GM13976 (cell line): ENCODE measurements at places on chromosomes 2 and 18.
A peak's percentile ranks its signal among the peaks of the same experiment; 100 is the strongest.

DNA sequence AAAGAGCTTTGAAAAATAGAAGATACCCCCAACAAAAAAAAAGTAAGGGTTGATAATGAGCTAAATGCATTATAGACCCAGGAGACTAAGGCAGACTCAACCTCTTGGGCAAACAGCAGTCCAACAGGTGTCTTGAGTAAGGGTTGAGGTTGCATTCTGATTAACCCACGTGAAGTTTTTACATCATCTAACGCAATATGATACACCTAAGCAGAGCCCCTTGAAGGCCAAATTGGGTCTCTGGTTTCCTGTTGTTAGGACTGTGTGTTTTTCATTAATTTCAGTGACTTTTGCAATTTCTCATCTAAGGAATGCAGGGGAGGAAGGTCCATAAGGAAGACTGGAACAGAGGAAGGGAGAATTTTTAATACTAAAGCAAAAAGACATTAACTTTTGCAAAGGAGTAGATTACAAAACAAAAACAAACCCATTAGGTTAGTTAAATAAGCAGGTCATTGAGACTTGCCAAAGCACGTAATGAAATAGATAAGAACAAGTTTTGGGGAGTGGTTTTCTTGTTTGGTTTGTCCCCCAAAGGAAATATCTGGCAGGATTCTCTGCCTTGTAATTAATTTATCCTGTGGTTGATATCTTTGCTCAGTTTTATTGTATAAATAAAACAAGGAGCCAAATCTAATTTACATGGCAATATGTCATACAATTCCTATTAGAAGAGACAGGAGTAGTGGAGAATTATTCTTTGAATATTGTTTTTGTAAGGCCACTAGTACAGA lies 244.3 kb downstream of the ETAA1 start:
- DNase-seq = no peak

- no peak for DNase-seq
Observed at GRCh38 chr2:181657379-181657778, 474 bp upstream of the CERKL start.

DNA sequence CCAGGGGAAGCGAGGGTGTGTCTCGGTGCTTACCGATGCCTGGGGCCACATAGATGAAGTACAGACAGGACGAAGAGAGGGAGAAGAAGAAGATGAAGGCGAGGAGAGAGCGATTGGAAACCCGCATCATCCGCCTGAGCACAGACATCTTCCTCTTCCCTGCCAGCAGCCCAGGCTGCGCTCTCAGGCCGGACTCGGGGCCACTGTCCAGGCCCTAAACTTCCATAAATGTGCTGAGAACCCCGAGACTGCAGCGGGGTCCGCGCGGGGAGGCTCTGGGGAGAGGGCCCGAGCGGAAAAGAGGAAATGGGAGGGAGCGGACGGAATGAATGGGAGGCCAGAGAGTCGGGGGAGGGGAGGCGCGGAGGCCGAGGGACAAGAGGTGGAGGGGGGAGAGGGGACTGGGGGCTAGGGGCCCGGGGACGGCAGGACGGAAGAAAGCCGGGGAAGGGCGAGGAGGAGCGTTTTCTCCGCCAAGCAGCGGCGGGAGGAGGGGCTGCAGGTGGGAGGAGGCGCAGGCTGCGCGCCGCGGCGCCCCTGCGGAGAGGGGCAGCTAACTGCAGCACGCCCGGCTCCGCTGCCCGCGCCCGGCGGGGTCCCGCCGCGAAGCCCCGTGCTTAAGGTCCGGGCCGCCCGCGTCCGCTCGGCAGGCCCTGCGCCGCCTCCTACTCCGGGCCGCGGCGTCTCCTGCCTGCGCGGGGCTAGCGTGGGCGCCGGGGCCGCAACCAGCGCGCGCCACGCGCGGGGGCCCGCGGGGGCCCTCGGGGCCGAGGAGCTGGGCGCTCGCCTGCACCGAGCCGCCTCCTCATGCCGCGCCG lies at the start of gene B4GALT6:
TSS of gene B4GALT6 (minus strand) at position 303 of the 818 bp plus-strand sequence. CDS start at position 148, 155 bp downstream.
- peak; percentile 82 for DNase-seq

DNA sequence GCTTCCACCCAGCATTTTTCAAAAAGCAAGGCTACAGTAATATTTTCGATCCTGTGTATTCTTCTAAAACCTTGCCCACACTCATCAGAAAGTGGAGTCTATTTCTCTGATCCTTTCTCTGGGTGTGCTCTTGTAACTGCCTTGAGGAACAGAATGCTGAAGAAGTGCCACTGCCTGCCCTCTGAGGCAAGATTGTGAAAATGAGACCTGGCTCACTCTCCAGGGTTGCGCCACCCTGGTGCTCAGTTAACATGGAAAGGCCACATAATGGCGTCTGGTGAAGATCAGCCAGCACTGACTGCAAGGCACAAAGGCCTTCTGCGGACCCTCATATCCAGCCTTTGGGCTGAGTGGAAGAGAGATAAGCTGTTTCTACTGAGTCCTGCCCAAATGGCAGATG lies 11.2 kb upstream of the SH3RF3 start:
- DNase-seq = no peak

DNA sequence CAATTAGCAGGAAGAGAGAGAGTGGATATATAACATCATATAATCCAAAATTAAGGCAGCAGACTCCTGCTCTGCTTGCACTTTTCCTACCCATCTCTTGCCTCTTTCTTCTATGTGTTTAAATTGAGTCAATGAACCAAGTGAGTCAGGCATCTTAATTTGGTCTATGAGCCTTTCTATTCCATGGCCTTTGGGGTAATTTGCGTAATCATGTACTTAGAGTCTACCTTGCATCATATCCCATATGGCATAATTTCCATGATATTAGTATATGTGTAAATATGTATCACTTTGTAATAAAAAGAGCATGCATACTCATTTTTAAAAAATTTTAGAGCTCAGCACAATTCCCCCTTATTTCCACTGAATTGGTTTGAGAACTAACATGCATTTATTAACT lies 555.2 kb downstream of the STK39 start:
- no peak for DNase-seq

DNA sequence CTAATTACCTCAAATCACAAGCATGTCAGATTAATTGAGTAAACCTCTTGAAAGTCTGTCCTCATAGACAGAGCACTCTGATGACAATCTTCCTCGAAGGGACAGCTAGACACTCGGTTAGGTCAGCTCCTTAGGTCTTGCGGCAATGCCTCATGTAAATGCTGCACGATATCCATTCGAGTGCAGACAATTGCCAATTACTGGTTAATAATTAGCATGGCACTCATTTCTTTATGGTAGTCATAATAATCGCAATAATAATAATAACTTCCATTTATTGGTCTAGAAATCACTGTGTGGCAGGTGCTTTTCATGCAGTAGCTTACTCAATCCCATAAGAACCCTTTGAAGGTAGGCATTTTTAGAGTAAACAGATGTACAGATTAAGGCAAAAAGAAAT lies 44.7 kb upstream of the DSC1 start:
- DNase-seq = no peak

- no peak for DNase-seq
Observed at GRCh38 chr18:43994381-43994780, 686.3 kb upstream of the SETBP1 start.

- no peak for DNase-seq
Observed at GRCh38 chr18:70139138-70139537, 66.3 kb downstream of the RTTN start.

GRCh38 chr2:163735685-163736432 lies at the start of gene FIGN:
TSS of gene FIGN (minus strand) at chr2:163736008. CDS start at chr2:163734927, 1,081 bp downstream.
- peak; percentile 18 for DNase-seq

- DNase-seq = no peak
Observed at GRCh38 chr18:65817178-65817577, 66.4 kb downstream of the CDH7 start.

- DNase-seq = no peak
Observed at GRCh38 chr2:3545788-3546478, 12.2 kb downstream of the RNASEH1 start.

GRCh38 chr2:218270721-218271486 lies 585 bp downstream of the PNKD start:
- DNase-seq = no peak

- no peak for DNase-seq
Observed at GRCh38 chr2:120332384-120332783, 13.6 kb upstream of the INHBB start.

- no peak for DNase-seq
Observed at GRCh38 chr2:70671092-70671675, 96.8 kb downstream of the ADD2 start.

- no peak for DNase-seq
Observed at GRCh38 chr2:205463466-205464025, 218.8 kb upstream of the NRP2 start.

GRCh38 chr2:30981096-30981495 lies 157.1 kb downstream of the GALNT14 start:
- no peak for DNase-seq

GRCh38 chr2:36820942-36821605 lies 124.6 kb downstream of the VIT start:
- DNase-seq = no peak

GRCh38 chr2:120631236-120631635 lies 104.4 kb upstream of the GLI2 start:
- DNase-seq = no peak

DNA sequence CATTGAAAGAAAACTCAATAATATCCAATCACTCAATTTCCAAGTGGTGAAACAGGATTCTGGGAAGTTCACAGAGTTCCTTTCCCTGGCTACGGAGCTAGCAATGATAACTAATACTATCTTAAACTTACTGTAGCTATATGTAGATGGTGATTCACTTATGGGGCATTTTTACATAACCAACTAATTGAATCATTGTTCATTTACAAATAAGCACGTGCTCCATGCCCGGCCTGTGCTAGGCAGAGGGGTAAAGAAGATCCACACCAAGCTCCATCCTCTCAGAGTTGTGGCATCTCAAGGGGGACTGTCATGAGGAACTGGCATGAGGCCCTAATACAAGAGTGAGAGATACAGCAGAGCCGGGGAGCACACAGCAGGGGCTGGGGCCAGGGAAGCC lies 176.3 kb downstream of the ANKRD30B start:
- no peak for DNase-seq

DNA sequence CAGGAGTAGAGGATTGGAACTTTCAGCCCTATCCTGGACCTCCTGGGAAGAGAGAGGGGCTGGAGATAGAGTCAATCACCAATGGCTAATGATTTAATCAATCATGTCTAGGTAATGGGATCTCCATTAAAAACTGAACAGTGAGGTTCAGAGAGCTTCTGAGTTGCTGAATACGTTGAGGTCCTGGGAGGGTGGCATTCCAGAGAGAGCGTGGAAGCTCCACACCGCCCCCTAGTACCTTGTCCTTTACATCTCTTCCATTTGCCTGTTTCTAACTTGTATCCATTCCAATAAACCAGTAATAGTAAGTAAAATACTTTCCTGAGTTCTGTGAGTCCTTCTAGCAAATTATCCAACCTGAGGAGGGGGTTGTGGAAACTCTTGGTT lies 101.7 kb downstream of the B3GNT2 start:
- DNase-seq = no peak

- DNase-seq = no peak
Observed at GRCh38 chr2:241193271-241193670, 4.8 kb downstream of the ANO7 start.

- DNase-seq = no peak
Observed at GRCh38 chr2:145546091-145546490, 1026.2 kb upstream of the ZEB2 start.

- DNase-seq = no peak
Observed at GRCh38 chr18:76275727-76276313, 219.2 kb downstream of the ZNF516 start.

GRCh38 chr18:29083545-29083944 lies 906.6 kb upstream of the CDH2 start:
- DNase-seq = no peak

GRCh38 chr2:241900251-241901017 lies 30.9 kb downstream of the RTP5 start:
- no peak for DNase-seq

DNA sequence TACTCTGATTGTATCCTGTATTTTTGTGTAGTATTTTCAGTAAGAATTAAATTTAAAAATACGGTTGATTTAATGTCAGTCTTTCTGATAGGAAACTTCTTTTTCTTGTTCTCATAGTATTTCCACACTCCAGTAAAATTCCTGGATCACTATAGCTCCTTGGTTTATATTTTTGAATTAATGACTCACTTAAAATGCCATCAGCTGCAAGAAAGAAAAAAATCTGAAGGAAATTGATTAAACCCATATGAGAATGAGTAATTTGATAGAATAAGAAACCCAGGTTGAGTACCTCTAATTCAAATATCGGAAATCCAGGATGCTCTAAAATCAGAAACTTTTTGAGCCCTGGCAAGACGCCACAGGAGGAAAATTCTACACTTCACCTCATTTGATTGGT lies 186.8 kb upstream of the RND3 start:
- no peak for DNase-seq

- DNase-seq = no peak
Observed at GRCh38 chr18:45834306-45834705, 8.8 kb downstream of the SIGLEC15 start.

DNA sequence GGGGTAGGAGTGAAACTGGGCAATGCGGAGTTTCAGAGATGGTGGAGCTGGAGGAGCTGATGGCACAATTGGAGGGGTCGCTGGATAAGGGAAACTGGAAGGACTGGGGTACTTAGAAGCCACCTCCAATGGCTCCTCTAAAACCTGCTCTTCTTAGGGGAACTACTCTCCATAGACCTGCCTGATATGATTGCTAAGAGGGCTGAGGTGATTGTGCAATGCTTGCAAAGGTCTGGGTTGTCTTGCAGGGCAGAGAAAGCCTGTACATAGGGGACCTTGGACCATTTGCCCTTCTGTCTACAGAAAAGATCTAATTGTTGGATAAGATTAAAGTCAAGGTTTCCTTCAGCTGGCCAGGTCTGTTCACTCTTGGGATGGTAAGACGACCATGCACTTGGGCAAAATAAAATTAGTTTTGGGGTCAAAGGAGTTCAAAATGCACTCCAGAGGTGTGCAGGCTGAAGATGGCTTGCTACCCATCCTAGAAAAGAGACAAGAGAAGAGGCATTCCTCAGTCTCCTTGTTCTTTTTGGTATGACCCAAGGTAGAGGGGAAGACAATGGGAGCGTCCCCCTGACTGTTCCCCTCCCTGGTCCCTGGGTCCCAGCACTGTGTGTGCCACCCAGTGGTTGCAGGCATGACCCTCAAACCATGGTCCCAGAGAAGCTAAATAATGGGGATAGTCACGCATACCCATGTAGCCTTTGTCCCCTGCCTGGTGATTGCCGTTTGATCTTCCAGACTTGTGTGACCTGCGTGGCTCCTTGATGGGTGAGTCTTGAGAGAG lies 41.1 kb downstream of the STK17B start:
- DNase-seq = no peak

GRCh38 chr2:101781326-101781725 lies 83.8 kb downstream of the MAP4K4 start:
- no peak for DNase-seq

- peak; percentile 28 for DNase-seq
Observed at GRCh38 chr2:48313036-48313877, 216.7 kb upstream of the STON1 start.

DNA sequence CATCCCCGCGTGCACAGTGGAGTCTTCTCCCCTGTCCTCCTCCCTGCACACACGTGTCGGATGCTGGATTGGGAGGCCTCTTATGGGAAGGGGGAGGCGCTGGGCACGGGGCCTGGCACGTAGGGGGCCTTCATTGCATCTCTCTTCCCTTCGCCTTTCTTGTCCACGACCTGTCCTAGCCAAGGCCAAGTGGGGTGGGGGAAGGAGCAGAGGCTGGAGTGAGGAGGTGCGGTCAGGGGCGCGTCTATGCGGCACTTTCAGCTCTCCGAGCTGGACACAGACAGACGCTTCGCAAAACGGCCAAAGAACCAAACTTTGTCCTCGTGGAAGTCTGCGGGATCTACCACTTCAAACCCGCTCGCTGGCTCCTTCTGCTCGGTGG lies 13.4 kb downstream of the ALPG start:
- no peak for DNase-seq

GRCh38 chr2:128311216-128311754 lies 7.4 kb downstream of the HS6ST1 start:
- no peak for DNase-seq
